MG63 (cell line): ENCODE measurements at places on chromosomes 2 and 18.
A peak's percentile ranks its signal among the peaks of the same experiment; 100 is the strongest.

DNA sequence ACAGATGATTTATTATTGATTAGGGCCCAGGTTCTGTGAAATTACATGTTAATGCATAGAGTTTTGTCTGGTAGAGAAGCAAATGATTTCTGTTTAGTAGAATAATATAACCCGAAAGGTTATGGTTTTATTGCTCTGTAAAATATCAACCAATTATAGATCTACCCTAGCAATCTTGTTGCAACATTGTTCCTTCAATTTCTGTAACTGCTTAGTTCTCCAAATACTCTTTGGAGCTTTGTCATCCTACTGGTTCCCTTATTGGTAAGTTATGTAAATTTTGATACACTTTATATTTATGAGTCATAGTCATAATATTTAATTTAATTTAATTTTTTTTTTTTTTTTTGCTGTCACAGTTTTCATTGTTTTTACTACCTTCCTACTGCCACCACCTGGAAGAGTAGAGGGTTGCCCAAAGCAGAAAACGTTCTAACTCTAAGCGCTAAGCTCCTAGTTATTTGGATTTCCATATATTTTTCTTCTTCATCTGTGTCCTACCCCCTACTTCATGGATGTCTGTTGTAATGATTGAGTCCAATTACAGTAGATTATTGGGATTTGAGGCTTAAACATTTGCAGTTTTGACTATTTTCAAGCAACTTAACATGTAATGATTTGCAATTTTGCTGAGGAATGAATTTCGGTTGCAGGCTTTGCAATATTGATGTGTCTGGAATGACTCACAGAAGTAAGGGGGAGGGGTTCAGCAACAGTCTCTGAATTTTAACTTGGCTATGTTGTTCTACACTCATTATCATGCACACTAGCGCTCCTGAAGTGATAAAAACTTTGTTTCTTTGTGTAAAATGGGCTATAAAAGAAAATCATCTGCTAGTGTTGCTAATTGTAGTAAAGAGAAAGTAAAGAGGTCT is 51.1 kb downstream of the NABP1 start:
- no peak for DNase-seq

GRCh38 chr2:235526166-235526565 is 32.3 kb downstream of the AGAP1 start:
- DNase-seq, result no peak

DNA sequence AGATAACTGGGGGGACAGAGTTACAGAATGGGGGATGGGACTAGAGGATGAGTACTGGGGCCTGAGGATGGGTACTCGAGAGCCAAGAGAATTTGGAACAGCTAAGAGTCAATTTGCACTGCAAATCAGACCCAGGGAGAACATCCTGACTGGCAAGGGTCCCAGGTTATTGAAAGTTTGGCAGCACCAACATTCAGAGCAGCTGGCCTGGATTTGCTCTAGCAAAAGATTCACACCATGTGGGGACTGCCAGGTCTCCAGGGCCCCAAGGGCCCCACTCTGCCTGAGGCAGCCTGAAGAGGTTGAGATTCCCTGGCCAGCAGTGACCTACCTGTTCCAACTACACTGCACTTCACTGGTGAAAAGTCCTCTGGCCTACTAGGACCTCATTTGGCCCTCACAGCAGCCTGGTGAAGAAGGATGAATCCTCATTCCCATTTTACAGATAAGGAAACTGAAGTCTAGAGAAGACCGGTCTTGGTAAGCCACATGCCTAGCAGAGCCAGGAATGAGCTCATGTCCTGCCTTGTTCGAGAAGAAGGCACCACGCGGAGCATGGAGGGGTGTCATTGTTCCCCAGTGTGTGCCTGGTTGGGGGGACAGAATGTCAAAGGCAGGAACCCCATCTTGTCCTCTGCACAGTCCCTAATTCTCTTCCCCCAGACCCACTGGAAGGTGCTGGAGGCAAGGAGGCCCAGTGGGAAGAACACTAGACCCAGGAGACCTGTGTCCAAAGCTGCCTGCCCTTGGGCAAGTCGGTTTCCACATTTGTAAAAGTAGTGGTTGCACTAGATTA is 258.6 kb downstream of the TNS1 start:
- DNase-seq, result peak; percentile 76

DNA sequence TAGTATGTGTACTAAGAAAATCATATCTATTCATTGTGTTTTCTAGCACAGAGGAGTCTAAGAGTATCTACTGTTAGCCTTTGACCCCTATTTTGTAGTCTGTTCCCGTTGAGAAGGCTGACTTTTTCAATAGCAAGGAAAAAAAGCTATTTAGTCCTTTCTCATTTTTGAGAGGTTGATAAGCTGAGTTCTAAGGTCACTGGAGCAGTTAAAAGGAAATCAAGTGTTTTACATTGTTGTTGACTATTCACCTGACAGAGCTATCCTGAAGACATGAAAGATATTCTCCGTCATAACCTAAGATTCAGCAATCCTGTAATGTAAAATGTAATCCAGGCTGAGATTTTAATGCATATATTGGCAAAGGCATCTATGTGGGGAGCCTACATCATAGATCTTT is 280.3 kb upstream of the NRP2 start:
- no peak for DNase-seq

DNA sequence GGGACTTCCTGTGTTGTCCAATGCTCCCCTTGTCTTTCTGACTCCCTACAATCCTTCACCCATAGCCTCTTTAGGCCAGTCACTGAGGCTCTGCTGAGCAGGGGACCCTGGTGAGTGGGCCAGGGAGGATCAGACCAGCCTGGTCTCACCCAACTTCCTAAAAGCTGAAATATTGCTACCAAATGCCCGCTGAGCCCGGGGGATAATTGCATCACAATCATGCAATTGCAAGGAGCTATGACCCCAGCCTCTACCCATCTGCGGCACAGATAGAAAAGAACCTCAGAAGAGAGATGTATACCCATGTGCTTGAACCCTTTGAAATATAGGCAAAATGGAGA is 3.7 kb upstream of the SP100 start:
- DNase-seq, result no peak
